ENCODE measurements at places on chromosomes 5 and 9. TPM values are rescaled to one million over a fixed set of nuclear protein-coding genes. Genes with fewer than 3 reads are reported as not detected.

SLC36A3 gene
- not detected for total RNA-seq

CLIC3 gene
- not detected for total RNA-seq

- no peaks in the 10 kb centered on the region for H3K27me3 ChIP-seq
- no peaks in the 10 kb centered on the region for H3K36me3 ChIP-seq
- H3K4me1 ChIP-seq = peaks cover 29% of the 10 kb centered on the region
- H3K4me3 ChIP-seq = no peak overlapping the region
- no peak overlapping the region for H3K27ac ChIP-seq
- DNase-seq = no peak
Observed at GRCh38 chr5:172872997-172873491, 39.0 kb downstream of the ERGIC1 start.

DNA sequence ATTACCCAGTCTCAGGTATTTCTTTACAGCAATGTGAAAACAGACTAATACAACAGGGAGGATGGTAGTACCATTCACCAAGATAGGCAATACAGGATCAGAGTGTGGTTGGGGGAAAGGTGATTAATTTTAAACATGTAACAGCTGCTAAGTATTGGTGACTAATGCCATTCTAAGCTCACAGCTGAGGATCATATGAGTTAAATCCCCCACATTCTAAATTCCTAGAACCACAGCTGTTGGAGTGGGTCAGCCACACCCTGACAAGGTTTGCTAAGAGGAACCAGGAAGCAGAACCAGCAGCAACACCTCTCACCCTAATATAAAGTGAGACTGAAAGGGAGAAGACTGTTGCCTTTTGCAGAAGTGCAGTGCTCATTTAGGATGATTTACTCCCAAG is 24.8 kb downstream of the HSPB3 start:
- no peak for DNase-seq
- H3K27ac ChIP-seq = no peak overlapping the region
- H3K4me3 ChIP-seq = no peak overlapping the region
- H3K27me3 ChIP-seq = no peaks in the 10 kb centered on the region

- no peak overlapping the region for H3K4me3 ChIP-seq
- H3K36me3 ChIP-seq = no peaks in the 10 kb centered on the region
- no peaks in the 10 kb centered on the region for H3K4me1 ChIP-seq
Observed at GRCh38 chr5:66377747-66378146, 218.4 kb upstream of the MAST4 start.
